SJCRH30 (cell line): ENCODE measurements at places on chromosomes 12 and 14.

DNA sequence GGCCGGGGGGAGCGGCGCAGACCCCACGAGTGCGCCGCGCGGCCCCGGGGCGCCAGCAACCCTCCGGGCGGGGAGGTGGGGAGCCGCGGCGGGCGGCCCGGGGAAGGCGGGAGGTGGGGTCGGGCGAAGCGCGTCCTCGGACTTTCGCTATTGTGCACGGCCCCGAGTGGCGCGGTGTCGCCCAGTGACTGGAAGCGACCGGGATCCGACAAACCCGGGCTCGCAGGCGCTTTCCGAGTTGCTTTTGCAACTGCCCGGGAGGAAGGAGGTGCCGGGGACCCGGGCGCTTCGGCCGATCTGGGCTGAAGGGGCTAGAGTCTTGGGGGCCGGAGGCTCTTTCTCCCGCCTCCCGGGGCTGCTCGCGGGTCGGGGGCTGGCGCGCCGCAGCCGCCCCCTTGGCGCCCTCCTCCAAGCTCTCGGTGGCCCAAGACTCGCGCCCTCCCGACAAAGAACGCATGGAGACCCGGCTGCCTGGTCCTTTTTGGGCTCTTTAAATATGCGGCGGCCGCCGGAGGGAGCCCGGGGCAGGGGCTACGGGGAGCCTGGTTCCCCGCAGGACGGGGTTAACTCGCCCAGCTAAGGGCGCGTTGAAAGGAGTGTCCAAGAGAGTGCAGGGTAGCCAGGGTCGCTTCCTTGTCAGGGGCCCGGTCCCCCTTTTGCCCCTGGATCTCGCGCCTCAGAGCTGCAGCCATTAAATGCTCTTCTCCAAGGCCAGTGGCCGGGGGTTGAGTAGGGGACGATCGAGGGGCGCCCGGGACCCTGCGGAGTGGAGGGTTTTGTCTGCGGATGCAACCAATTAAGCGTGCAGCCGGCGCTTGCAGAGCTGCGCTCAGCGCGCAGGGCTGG, 1.4 kb downstream of the HMGA2 start:
- DNase-seq, result peak; percentile 67

DNA sequence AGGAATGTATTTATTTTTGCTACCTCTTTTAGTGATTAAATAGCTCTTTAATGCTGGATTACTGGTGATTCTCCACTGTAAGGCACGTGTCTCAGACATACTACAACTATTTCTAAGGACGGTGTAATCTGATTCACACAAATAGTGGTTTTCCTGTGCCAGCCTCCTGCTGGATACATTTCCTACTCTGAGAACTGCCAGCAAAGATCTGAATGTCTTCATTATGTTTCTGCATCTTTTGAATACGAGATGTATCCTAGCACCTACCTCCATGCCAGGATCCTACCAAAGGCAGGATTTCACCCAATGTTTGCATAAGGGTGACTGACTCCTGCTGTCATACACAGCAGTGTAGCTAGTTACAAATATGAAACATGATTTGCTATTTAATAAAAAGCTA, 120.6 kb downstream of the PRICKLE1 start:
- DNase-seq, result no peak

GRCh38 chr12:95998611-95999286, 2.6 kb upstream of the HAL start:
- peak; percentile 64 for DNase-seq

DNA sequence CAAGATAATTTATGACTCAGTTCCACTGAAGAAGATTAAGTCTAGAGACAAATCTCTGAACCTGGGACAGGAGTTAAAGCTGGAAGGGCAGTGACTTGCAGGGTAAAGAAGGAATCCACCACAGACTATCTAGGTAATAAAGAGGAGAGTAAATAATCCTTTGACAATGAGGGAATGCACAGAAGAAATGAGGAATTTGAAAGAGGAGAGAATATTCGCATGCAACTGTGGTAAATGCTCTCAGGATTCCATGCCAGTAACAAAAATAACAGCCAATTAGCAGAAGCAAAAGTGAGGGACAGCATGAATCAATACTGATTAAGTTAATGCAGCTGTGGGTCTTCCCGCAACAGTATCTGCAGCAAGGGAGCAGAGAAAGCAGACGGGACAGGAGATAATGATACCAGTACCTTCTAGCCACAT, 77.0 kb downstream of the KITLG start:
- DNase-seq, result no peak

DNA sequence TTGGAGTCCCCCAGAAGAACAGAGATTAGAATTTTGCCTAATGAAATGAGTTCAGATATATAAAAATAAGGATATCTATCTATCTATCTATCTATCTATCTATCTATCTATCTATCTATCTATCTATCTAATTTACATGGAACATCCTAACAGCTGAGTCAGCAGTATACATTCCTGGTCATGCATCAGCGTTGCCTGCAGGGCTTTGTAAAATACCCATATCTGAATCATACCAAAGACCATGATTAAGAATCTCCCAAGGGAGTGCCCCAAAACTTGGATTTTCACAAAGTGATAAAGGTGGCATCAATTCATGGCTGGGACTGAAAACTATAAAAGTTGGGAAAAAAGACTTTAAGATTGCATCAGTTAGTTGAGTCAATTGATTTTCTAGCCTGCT, 32.7 kb upstream of the SYT10 start:
- DNase-seq, result no peak

GRCh38 chr12:57518176-57518919, 2.0 kb downstream of the DDIT3 start:
- DNase-seq, result no peak

- no peak for DNase-seq
Measured at GRCh38 chr14:96121660-96122395, 82.7 kb downstream of the C14orf132 start.

DNA sequence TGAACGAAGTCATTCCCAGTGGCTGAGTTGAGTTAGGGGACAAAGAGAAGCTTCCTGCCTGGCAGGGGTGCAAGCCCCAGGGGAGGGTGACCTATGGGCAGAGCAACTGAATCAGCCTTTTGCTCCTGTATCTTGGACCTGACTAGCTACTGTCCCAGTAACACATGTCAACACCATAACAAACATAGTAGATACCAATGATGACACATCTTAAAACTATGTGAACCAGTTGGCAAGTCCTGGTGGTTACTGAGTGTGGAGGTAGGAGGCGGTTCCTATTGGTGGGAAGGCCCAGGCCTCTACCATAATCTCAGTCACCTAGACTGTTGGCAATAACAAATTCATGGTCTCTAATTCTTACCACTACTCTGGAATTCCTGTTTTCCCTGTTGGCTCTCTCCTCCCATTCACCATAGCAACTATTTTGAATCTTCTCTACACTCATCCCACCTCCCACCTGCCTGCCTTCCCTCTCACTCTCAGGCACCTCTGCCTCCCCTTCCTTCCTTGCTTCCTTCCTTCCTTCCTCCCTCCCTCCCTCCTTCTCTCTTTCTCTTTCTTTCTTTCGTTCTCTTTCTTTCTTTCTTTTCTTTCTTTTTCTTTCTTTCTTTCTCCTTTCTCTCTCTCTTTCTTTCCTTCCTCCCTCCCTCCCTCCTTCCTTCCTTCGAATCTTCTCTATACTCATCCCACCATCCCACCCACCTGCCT, 8.1 kb upstream of the P2RX7 start:
- peak; percentile 52 for DNase-seq

GRCh38 chr12:51056242-51056641, 8.1 kb downstream of the LETMD1 start:
- no peak for DNase-seq

GRCh38 chr12:59444932-59445331, 150.9 kb upstream of the SLC16A7 start:
- DNase-seq, result no peak

DNA sequence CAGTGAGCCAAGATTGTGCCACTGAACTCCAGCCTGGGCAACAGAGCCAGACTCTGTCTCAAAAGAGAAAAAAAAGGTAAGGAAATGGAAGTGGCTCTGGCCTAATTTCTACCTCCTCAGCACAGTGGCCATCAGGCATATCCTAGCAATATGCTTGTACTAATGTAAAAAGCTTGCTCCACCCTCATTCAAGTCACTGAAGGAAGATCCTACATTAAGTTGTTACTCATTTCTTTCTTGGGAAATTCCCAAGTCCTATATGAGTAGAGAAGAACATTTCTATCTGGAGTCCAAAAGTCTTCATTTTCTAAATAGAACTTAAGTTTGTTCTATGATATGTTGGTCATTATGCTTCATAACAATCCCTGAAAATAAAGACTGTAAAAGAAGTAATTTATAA, 67.3 kb upstream of the HOXC13 start:
- no peak for DNase-seq

DNA sequence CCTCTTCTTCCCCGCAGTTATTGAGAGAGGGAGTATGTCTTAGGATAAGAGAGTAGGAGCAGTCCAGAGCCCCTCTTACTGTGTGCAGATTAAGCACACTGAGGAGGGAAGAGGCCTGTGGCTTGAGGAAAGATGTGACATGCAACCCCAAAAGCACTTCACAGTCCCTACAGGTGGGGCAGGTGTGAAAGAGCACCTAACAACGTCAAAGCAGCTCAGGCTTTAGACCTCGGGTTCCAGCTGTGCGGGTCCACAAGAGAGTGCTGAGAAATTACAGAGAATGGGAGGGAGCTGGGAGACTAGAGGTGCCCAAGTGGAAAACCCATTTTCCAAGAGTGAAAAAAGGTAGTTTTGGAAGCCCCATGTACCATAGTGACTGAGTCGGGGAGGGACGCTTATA, 127.6 kb downstream of the SLC25A47 start:
- no peak for DNase-seq

GRCh38 chr12:77571768-77572167, 258.9 kb upstream of the NAV3 start:
- DNase-seq, result no peak

- no peak for DNase-seq
Measured at GRCh38 chr14:52446355-52446754, 106.0 kb downstream of the TXNDC16 start.

- DNase-seq, result no peak
Measured at GRCh38 chr14:99235582-99236320, 36.2 kb downstream of the BCL11B start.

DNA sequence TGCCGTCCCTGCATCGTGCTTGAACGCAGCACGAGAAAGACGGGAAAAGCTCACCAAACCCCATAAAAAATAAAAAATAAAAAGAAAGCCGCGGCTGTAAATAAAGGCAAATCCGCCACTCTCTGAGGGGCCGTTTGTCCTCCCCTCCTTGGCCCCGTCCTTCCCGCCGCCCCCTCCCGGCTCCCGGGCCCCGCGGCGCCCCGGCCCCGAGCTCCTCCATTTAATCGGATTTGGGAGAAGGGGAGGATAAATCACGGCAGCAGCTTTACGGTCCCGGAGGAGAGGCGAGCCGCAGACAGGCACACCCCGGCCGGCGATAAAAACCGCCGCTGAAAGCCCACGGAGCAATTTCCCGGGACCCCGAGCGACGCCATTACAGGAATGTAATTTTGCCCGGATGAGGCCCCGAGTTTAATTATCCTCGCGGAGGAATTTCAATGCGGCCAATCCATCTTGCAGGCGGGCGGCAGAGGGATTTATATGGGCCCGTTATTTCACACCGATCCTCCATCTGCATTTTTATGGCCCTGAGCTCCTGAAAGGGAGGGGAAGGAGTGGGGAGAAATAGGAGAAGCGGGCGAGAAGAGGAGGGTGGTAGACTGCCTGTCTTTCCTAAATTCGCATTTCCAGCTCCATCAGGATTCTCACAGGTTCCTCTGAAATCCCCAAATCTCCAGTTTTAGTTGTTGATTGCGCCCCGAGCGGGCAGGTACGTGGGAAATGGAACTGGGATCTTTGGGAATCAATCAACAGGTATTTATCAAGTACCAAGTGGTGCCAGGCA, 1.3 kb upstream of the ATP5MC2 start:
- peak; percentile 48 for DNase-seq
